ENCODE measurements at places on chromosomes 1 and 21.

DNA sequence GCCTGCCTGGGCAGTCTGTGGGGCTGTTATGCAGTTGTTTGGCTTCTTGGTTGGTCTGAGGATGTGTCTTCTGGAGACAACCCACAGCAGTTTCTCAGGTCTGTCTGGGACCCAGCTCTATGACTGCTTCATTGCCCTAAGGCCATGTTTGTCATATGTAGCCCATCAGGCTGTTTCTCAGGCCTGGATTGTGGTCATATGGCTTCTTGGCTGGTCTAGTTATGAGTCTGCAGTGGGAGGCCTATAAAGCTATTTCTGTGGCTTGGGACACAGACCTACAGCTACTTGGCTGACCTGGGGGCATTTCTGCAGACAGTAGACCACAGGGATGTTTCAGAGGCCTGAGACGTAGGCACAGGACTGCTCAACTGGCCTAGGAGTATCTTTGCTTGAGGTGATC, 41.5 kb downstream of the CHIA start:
- DNase-seq: no peak

GRCh38 chr1:116832308-116832931, 77.3 kb upstream of the PTGFRN start:
- no peak for DNase-seq

GRCh38 chr1:87074001-87074795, 159.8 kb downstream of the HS2ST1 start:
- DNase-seq: no peak

- no peak for DNase-seq
Observed at GRCh38 chr1:200778766-200779165, 40.1 kb downstream of the CAMSAP2 start.

DNA sequence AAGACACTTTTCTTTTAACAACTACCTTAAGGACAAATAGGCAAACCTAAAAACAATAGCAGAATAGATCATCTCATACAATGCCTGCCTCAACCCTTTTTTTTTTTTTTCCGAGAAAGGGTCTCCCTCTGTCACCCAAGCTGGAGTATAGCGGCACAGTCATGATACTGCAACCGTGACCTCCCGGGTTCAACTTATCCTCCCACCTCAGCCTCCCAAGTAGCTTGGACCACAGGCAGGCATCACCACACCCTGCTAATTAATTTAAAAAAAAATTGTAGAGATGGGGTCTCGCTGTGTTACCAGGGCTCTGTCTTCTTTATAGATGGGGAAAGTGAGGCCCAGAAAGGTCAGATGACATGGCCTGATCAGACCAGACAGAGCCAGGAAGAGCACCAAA, 7.9 kb downstream of the SH3BGRL3 start:
- DNase-seq: no peak

DNA sequence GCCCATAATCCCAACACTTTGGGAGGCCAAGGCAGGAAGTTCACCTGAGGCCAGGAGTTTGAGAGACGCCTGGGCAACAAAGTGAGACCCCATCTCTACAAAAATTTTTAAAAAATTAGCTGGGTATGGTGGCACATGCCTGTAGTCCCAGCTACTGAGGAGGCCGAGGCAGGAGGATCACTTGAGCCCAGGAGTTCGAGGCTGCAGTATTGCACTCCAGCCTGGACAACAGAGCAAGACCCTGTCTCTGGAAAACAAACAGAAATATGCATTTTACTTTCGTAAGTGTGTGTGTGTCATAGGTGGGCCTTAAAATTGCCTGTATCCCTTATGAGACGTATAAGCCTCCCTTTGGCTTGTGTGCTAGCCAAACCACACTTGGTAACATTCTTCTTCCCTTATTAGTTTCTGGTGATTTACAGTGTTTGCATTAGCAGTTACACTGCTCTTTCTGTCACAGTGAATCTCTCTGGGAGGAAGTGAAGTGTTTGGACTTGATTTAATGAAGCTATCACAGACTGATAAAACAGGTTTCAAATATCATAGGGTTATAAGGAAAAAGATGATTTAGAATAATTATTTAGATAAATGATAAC, 48.9 kb upstream of the KIF26B start:
- no peak for DNase-seq

DNA sequence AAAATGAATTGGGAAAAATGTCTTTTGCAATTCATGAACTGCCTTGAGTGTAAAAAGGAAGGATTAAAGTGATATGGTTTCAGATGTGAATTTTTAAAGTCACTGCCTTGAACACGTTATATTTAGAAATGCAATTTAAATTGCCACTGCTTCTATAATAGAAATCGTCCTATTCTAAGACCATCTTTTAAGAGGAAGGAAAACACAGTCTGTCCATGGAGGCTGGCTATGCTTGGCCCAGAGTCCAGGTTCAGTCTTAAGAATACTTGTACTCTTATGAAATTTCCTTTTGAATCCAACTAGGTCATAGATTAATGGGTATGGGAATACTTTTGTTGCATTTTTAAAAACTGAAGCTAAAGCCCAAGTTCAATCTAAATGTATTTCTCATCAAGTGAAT, 86.0 kb downstream of the PCNX2 start:
- no peak for DNase-seq

DNA sequence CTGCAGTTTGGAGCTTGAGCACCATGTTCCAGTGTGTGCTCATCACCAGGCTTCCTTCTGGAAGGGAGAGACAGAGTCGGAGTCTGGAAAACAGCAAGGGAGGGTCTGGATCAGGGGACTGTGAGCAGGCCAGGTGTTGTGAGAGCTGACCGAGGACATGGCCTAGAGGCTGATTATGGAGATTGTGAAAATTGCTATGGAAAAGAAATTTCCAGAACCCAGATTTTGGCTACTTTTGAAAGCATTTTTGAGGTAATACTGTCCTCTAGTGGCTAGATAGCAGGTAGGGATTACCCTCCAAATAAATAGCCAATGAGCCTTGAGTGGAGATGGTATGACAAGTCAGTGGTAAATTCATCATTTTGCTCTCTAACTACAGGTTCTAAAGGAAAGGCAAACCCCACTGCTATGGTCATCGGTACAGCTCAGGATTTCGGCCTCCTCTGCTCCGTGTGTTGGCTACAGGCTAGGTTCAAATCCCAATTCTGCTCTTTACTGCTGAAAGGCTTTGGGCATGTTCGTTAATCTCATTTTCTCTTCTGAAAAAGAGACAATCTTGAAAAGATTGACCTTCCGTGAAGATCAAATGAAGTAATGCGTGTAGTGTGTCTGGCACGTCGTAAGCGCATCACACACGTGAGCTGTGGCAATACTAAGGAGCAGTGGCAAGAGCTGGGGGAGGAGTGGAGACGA, 1.0 kb upstream of the HAO2 start:
- no peak for DNase-seq

DNA sequence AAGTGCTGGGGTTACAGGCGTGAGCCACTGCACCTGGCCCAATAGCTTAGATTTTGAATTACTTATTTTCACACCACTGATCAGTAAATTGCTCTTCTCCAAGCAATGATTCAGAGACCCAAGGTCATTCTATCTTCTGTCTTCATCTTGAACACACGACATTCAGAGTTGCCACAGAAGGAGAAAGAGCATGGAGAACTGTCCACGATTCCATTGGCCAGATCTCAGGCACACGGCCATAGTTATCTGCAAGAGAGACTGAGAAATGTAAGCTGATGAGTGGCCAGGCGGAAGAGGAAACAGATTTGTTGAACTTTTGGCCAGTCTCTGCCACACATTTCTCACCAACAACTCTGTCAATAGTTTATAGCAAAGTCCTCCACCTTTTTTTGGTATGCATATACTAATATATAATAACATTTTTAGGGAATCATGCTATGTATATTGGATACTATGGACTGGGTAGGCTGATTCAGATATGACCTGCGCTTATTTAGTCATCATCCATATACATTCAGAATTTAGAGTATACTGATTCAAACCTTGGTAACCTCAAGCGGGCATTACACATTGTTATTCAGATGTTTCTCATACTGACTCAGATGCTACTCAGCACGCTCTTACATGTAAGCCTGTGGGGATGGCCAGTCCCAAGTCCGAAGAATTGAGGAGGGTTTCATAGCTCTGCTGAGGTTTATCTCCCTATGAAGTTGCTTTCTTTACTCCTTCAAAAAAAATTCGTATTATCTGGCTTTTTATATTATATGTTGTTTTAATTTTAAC, 25.5 kb upstream of the CAP1 start:
- DNase-seq: peak; percentile 78

GRCh38 chr1:185672719-185673360, 61.4 kb upstream of the HMCN1 start:
- DNase-seq: no peak

DNA sequence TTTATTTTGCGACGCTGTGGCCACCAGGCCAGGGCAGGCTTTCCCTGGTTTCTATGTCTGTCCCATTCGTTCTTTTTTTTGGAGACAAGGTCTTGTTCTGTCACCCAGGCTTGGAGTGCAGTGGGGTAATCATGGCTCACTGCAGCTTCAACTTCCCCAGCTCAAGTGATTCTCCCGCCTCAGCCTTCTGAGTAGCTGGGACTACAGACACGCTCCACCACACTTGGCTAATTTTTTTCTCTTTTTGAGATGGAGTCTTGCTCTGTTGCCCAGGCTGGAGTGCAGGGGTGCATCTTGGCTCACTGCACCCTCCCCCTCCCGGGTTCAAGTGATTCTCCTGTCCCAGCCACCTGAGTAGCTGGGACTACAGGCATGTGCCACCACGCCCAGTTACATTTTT, 43.4 kb upstream of the WNT4 start:
- DNase-seq: no peak

DNA sequence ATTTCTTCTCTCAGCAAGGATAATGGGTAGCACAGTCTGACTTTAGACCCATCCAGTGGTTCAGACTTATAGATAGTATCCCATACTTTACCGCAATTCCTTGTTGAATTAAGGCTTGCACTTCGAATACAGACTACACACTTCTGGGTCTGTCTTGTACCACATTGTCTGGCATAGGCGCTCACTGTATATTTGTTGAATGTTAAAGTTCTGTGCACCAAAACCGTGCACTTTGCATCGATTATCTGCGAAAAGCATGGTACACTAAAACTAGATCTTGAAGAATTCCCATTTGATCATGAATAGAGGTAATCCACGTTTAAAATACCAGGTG, 556 bp upstream of the RYR2 start:
- no peak for DNase-seq

DNA sequence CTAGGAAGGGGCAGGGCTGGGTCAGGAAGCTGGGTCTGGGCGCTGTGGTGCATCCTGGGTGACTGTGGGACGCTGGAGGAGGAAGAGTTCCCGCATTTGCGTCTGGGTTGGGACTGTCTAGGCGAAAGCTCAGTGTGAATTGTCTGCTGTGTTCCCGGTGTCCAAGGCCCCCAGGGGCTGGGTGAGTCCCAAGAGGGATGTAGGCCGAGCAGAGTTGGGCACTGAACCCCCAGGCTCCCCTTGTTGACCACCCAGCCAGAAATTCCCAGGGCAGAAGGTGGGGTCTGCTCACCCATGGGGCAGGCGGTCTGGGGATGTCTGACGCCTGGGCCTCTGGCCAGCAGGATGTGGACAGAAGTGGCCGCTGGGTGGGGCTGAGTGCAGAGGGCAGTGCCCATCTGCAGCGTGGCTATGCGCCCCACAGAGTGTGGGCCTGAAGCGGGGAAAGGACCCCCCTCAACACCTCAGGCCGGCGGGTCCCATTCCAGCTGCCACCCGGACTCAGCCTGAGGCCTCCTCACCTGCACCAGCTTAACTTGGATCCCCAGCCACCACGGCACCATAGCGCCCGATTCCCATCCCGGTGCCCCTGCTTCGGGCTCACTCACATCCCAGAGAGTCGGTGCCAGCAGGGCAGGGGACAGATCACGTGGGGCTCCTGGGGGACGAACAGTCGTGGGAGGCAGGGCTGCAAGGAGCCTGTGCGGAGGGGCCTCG, 37.0 kb upstream of the POFUT2 start:
- DNase-seq: no peak

DNA sequence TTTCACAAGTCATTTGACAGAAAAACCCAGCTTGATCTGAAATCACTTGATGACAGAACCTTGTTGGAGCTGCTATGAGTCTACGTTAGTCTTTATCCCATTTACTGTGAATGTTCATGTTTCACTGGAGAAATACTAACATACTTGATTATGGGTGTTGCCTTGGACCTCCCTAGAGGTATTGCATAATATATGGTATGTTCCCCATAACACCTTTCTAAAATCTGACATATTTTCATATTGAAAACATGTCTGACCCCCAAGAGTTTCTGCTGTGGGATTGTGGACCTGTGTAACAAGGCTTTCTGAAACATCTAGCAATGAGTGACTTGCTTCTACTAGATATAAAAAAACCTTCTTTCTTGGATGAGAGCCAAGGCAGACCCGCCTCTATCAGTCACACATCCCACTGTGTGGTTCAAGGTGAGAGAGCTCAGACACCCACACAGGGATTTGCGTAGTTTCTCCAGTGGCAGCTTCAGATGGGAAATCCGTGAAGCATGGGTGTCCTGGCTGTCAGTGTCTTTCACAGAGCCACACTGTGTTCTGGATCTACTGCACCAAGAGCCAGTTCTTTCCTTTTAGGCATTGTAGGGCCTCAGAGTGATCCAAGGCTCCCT, 4.6 kb downstream of the NENF start:
- no peak for DNase-seq

DNA sequence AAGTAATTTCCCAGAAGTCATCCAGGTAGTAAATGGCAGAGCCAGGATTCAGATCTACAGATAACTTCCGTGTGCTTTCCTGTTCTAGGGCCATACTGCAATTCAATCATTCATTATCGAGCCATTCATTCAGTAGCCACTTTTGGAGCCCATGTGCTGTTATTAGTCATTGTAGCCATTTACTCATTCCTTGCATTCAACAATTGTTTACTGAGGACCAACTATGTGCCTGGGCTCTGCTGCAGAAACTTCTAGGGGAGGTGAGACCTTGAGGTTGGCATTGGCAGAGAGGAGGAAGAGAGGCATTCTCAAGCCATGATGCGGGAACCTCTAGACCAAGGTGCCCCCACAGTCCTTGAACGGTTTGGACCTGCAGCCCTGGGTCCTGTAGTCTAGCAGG, 27.9 kb downstream of the EPHB2 start:
- DNase-seq: no peak

DNA sequence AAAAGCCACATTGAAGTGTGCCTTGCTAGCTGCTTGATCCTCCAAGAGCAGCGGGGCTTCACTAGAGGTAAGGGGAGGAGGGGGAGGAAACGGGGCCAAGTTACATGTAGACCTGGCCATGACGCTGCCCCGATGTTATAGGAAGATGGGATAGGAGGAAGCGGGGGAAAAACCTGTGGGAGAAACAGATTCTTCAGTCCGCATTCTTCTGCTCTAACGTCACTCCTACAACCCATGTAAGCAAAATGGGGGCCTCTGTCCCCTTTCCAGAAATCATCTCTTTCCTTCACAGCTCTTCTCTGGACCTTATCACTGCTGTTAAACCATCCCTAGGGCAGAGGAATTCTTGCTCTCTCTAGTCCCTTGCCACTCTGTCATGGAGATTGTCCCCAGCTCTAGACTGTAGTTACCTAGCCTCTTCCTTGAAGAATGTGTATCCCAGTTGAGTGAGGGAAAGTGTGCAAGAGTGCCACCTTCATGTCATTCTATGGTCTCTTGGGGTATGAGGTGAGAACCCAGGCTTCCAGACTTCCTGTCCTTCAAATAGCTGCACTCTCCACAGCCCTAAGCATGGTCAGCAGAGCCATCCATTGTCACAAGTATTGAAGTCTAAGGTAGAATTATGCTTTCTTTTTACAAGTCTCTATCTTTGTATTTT, 11.4 kb downstream of the PLEKHO1 start:
- DNase-seq: no peak

All from amniotic stem cell (primary cell).